SHP77 (cell line): ENCODE measurements at places on chromosomes 6 and 20.

- no peak for DNase-seq
Measured at GRCh38 chr6:31577579-31577966, 2.2 kb downstream of the TNF start.

- DNase-seq: peak; percentile 81
Measured at GRCh38 chr6:108835218-108835850, 12.9 kb upstream of the ARMC2 start.

GRCh38 chr6:107841275-107841670, 17.2 kb upstream of the SCML4 start:
- DNase-seq: no peak

- DNase-seq: no peak
Measured at GRCh38 chr6:41358503-41358902, 23.1 kb downstream of the NCR2 start.

DNA sequence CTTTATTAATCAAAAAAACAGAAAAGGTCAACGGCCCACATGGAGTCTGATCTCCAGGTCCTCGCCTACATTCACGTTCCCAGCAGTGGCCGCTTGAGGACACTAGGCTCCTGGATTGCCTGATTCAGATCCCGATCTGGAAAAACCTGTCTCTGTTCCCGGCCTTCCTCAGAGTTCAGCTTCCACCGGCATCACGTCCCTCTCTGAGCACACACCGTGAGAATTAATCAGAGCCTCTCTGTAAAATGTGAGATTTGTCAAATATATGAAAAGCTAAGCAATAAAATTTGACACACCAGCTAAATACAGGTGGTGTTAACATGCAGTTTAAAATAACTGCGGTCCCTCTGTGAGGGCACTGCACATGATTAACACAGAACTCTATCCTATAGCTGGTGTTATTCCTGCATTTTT, 122.8 kb upstream of the COL21A1 start:
- DNase-seq: peak; percentile 89

- peak; percentile 23 for DNase-seq
Measured at GRCh38 chr6:35736253-35736894, 458 bp upstream of the ARMC12 start.

GRCh38 chr6:17093686-17094085, 8.2 kb upstream of the STMND1 start:
- DNase-seq: no peak

- no peak for DNase-seq
Measured at GRCh38 chr6:116003668-116004067, 57.0 kb downstream of the FRK start.

DNA sequence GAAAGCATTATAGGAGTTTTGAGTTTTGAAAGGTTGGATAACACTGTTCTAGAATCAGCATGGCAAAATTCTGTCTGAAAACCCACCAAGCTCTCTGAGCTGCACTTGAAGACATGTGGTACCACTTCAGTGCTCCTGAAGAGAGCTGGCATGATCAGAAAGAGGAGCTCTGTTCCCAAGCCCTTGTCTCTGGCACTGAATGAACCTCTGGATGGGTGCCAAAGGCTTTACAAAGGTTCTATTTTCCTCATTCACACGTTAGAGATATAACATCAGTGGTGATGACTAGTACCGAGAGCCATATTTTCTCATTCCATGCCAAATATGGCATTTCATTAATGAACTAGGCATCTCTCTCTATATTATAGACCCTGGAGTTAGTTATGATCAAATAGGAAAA, 301.8 kb upstream of the ID4 start:
- no peak for DNase-seq

DNA sequence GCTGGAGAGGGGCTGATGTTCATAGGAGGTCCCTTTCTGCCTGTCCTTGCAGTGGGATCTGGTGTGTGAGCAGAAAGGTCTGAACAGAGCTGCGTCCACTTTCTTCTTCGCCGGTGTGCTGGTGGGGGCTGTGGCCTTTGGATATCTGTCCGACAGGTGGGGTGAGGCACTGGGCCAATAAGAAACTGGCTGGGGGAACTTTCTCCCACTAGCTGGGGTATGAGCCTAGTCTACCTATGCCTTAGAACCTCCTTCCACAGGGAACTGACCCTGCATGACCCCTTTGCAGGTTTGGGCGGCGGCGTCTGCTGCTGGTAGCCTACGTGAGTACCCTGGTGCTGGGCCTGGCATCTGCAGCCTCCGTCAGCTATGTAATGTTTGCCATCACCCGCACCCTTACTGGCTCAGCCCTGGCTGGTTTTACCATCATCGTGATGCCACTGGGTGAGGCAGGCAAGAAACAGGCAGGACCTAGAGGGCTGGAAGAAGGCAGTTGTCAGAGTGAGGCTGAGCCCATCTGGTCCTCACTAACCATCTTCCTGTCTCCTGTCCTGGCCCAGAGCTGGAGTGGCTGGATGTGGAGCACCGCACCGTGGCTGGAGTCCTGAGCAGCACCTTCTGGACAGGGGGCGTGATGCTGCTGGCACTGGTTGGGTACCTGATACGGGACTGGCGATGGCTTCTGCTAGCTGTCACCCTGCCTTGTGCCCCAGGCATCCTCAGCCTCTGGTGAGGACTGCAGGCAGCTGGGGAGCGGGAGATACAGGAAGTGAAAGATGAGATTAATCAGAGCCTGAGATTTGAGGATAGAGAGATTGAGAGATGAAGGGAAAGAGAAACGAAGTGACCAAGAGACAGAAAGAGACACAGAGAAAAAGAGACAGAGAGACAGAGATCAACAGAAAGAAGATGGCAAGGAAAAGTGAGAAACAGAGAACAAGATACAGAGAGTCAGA, 1.6 kb downstream of the SLC22A7 start:
- DNase-seq: no peak

DNA sequence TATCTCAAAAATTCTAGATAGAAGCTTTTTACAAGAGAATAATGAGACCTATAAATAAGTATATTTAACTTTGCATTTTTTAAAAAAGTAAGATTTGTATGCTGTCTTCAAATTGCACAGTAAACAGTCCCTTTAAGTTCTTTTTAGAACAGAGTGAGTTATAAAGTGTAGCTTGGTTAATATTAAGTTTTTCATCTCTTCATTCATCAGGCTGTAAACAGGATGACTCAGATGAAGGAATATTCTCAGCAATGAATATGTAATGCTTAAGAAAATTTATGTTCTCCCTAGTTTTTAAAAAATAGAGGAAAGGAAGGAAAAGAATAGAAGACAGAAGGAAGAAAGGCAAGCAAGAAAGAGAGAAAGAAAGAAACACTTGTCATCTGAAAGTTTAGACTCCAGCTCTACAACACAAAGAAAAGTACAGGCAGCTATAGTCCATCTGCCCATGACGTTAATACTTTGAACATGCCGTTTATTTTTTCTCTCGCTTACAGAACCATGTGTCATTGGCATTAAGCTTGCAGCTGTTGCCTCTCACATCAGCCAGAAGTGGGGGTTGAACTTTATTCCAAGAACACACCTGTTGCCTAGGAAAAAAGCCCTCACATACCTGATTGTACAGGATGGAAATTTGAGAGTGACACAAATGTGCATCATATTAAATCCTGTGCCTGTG, 36.1 kb downstream of the CAP2 start:
- DNase-seq: peak; percentile 36

DNA sequence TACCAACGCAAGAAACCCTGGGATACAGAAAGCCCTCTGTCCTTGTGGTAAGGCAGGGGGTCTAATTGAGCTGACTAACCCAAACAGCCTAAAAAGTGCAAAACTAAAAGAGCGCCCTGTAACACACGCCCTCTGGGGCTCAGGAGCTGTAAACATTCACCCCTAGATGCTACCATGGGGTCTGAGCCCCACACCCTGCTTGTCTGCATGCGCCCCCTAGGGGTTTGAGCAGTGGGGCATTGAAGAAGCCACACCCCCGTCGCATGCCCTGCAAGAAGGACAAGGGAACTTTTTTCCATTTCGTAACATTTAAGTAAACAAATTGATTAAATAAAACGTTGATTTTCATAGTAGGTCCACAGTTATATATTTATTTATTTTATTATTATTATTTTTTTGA, 616.9 kb upstream of the MAN1A1 start:
- DNase-seq: no peak

GRCh38 chr6:26571592-26572296, 25.0 kb upstream of the ABT1 start:
- peak; percentile 76 for DNase-seq

GRCh38 chr6:84663866-84664265, 100.5 kb downstream of the TBX18 start:
- no peak for DNase-seq

- DNase-seq: no peak
Measured at GRCh38 chr6:149938571-149939355, 3.1 kb upstream of the ULBP2 start.

- DNase-seq: peak; percentile 71
Measured at GRCh38 chr20:37500311-37500710, 20.7 kb upstream of the NNAT start.

DNA sequence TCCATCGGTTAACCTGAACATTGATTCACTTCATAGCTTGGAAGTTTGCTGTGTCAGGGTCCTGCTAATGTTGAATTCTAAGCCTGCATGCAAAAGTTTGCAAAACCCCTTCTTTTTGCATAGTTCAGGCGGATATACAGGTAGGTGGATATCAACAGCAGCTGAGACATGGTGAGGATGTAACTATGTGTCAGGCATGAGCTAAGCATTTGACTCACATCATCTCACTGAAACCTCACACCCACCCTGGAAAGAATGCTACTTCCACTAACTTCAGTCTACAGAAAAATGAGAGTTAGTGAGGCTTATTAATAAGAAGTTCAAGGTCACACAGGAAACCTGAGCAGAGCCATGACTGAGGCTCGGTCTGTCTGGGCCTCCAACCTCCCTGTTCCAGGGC, 276.9 kb downstream of the BMP7 start:
- DNase-seq: no peak

DNA sequence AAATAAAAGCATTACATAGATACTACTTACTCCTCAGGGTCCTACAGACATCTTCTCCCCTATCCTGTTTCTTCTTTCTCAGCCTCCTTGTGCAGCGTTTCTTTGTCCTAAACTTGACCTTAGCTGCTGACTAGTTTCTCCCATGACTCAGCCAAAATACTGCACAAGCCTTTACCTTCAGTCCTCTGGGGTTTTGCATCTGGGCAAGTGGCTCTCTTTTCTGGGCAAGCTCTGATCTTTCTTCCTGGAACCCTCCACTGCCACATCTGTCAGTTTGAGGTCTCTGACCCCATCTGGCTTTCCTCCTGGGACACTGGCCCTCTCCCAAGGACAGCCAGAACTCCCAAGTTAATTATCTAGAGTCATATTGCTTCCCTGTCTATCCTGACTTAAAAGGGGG, 838.4 kb downstream of the DHX35 start:
- DNase-seq: no peak

- no peak for DNase-seq
Measured at GRCh38 chr6:431504-431903, 40.0 kb downstream of the IRF4 start.

DNA sequence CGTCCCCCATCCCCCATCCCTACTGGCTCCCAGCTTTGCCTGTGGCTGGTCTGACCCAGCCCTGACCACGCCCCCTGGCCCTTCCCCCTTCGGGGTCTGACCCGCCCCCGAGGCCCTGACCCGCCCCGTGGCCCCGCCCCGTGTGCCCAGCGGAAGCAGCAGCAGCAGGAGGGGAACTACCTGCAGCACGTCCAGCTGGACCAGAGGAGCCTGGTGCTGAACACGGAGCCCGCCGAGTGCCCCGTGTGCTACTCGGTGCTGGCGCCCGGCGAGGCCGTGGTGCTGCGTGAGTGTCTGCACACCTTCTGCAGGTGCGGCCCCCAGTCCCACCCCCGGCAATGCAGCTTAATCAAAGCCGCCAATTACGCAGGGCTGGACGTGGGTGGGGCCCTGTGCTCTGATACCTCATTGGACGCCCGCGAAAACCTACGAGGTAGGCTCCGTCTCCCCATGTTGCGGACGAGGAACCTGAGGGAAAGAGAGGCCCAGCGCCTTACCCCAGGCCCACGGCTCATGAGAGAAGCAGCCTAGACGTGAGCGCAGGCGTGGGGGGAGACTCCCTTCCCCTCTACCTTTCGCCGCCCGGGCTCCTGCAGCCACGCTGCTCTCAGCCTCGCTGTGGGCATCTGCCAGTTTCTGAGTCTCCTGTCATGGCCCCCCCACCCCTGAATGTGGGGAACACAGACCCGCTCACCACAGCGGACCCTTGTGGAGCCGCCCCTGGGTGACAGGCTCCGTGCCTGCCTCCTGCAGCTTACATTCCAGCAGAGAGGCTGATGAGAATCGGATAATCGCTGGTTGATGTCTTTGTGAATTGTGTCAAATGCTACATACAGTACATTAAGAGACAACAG, 12.8 kb downstream of the RBCK1 start:
- no peak for DNase-seq

GRCh38 chr6:16544521-16544920, 216.7 kb downstream of the ATXN1 start:
- no peak for DNase-seq

DNA sequence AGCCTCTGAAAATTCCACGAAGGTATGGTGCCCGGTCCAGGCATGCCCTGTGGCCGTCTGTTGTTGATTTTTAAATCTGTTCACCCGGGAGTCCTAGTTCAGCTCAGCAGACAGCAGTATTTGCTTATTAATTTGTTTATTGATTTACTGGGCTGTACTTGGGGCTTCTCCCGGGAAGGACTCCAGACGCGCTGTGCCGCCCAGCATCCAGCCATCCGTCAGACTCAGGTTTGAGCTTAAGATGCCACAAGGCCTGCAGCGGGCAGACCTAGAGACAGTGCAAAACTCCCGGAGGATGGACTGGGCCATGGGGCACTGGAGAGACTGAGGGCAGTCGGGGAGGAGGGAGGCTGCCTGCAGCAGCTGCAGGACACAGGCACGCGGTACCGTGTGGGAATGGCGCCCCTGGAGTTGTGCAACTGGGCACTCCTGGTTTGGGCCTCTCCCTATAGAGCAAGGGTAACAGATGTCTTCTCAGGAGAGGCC, 17.3 kb upstream of the CCDC167 start:
- DNase-seq: no peak

- no peak for DNase-seq
Measured at GRCh38 chr6:17178326-17178725, 76.5 kb downstream of the STMND1 start.

GRCh38 chr6:89643406-89643805, 4.9 kb upstream of the LYRM2 start:
- no peak for DNase-seq

DNA sequence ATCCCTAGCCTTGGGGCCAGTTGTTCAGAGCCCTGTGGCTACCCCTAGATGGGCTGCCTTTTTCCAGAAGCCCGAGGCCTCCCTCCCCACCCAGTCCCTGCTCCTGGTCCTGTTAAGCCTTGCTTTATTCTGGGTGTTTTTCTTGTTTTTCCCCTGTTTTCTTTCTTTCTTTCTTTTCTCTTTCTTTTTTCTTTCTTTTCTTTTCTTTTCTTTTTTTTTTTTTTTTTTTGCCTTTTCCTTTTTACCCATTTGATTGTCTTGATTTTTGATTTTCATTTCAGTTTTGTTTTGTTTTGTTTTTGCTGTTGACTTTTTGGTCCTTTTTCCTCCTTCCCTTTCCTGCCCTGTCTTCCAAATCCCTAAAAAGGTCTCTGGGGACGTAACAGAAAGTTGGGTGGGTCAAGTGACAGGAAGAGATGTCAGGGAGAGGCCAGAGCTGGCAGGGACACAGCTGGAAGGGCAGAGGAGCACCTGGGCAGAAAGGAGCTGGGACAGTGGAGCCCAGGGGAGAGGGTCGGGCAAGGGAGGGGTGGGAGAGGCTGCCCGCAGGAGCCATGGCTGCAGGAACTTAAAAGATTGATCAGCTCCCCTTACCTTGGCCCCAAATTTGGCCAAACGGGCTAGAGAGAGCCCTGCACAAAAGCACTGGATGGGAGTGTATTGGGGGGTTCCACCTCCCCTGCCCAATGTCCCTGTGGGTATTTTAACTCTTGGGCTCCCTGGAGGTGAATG, 27.6 kb downstream of the MYH7B start:
- DNase-seq: no peak
